ENCODE measurements at places on chromosomes 4 and X.

DNA sequence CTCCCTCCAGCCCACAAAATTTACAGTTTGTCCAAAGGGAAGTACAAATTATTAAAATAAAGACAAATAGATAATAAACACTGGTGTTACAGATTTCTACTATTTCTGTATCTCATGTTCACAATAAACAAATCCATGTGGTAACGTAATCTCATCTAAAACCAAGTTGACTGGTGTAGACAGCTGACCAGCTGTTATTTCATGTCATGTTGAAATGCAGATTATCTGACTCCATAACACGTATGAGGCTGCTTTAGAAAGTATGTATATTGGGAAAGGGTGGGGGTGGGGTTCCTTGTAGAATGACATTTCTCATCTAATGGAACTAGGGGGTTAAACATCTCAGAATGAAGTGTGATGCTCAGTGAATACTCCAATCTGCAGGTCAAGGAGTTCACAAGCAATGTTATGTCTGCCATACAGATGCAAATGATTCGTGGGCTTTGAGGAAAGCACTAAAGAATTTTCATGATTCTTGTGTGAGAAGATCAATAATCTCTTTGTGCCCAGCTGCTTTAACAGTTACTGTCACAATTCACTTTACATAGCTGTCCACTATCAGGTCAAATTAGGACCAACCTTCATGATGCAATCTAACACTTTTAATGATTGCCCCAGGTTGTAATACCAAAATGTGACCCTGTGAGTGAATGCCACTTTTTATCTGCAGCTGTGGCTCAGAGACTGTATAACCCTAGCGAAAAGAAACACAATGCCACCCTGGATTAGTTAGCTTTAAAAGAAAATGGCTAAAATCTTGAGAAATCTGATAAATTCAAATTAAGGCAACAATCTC lies 114.0 kb downstream of the ENOX2 start:
- DNase-seq, result no peak

- no peak for DNase-seq
Observed at GRCh38 chrX:19640693-19641374, 125.5 kb upstream of the MAP3K15 start.

- DNase-seq, result no peak
Observed at GRCh38 chr4:167210166-167210565, 24.1 kb downstream of the SPOCK3 start.

DNA sequence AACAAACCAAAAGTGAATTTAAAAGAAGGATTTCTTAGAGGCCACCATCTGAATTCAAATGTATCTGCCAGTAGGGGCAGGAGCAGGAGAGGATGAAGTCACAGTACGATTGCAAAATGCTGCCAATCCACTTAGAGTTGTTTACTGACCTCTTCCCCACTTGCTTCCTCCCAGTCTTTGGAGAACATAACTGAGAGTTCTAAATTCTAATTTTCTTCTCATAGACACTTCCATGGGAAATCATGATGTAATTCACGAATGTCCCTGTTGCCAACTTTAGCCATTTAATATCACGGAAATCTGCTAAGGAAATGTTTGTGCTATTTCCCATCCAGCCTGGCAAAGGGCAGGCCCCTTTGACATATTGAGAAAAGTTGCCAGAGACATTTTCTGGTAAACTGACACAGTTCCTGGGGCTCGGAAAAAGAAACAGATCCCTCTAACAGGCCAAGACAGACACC lies 33.6 kb upstream of the NOCT start:
- DNase-seq, result no peak

- no peak for DNase-seq
Observed at GRCh38 chr4:2930758-2931511, 32.3 kb downstream of the NOP14 start.

DNA sequence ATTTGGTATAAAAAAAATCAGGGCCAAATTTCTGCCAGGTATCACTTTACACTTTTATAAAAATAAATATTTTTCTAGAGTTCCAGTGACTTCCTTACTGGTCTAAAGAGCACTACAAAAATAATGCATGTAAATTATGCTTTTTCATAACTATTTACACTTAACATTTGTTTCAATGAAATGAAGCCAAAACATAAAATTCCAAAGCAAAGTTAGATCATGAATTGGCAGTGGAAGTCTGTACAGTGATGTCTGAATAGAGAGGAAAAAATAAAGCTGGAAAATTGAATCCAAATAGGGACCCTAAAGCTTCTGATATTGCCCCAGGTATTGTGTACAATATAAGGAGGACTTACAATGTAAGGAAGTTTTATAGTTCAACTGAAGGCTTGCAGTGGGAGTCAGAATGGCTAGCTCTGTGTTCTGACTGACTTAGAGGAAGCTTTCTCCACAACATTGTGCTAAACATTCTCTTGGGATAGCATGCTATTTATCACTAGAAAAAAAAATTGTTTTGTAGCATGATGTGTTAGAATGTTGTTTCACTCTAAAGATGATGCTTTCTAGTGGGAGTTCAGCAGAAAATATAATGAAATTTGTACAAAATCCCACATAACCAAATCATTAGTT lies 288.2 kb upstream of the UGT8 start:
- no peak for DNase-seq

- no peak for DNase-seq
Observed at GRCh38 chr4:22233230-22233629, 282.6 kb downstream of the ADGRA3 start.

- DNase-seq, result no peak
Observed at GRCh38 chr4:180688480-180688879, 1554.7 kb upstream of the TENM3 start.

DNA sequence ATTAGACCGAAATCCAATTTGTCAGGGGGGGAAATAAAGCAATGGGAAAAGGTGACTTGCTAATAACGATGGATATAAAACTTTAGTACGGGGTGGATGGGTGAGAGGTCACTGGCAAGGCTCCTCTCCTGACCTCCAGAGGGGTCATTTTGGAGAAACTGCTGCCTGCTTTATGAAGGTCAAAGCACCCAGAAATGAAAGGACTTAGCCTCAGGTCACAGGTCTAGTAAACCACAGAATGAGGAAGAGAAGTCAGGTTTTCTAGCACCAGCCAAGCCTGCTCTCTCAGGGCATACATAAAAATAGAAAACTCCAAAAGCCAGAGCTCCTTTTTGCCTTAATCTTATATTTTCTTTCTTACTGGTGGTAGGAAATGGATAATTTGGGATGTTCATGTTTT lies 134.2 kb downstream of the SHROOM3 start:
- DNase-seq, result no peak

GRCh38 chrX:68935362-68935761 lies 106.5 kb downstream of the EFNB1 start:
- DNase-seq, result no peak
